ENCODE measurements at places on chromosomes 5 and 9.

- no peak for DNase-seq
Observed at GRCh38 chr5:83035373-83036100, 41.7 kb downstream of the TMEM167A start.

DNA sequence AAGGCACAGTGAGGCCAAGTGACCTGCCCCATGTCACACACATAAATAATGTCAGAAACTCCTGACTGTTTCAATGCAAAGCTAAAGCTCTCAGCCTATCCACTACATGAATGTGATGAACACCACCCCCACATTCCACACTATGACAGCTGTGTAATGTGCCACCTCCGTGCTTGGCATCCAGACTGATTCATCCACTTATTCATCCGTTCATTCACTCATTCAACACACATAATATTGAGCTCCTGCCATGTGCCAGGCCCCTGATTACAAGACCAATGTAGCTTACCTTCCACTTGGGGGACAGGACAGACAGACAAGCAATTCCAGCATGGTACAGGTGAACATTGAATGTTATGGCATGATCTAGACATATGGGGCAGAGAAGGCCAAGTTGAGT is 46.2 kb upstream of the FABP6 start:
- DNase-seq: no peak

DNA sequence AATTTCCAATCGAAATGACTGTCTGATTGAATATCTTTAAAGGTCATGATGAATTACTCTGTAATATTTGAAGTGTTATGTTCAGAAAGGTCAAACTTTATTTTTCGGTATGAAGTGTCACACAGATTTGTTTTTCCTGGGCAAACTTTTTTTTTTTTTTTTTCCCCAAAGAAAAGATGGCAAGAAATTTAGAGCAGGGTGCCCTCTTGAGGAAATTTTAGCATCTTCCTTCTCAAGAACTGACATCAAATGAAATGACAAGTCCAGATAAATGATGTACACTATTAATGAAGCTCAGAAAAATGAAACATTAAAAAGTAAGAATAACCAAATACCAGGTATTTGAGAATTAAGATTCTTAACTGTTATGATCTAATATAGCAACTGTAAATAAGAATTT is 123.6 kb downstream of the INVS start:
- no peak for DNase-seq

GRCh38 chr5:151414536-151414935 is 32.9 kb upstream of the SLC36A1 start:
- no peak for DNase-seq

- DNase-seq: no peak
Observed at GRCh38 chr9:14006386-14007187, 307.4 kb downstream of the NFIB start.

- no peak for DNase-seq
Observed at GRCh38 chr5:61334868-61335615, 3.0 kb downstream of the ZSWIM6 start.

GRCh38 chr5:59922220-59922619 is 28.7 kb upstream of the PDE4D start:
- DNase-seq: no peak

- no peak for DNase-seq
Observed at GRCh38 chr5:10409504-10409903, 32.2 kb upstream of the ROPN1L start.

GRCh38 chr9:27073841-27074728 is 34.9 kb upstream of the TEK start:
- no peak for DNase-seq

GRCh38 chr9:78510035-78510434 is 213.1 kb downstream of the PSAT1 start:
- DNase-seq: no peak

DNA sequence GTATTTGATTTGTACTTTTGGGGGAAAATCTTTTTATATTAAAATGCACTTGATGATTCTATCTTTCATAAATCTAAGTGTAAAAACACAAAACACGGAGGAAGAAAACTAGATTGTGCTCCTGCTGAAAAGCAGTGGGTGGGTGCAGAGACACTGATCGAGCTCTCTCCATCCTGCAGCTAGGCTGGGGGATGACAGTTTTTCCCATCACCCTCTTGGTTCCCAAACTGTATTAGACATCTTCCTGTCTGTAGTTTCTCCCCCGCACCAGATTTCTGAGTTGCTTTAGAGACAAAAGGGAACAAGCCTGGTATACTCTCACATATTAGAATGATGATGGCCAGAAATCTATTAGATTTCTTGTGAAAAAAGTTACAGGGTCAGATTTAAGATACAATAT is 99.6 kb downstream of the FAM114A2 start:
- no peak for DNase-seq

DNA sequence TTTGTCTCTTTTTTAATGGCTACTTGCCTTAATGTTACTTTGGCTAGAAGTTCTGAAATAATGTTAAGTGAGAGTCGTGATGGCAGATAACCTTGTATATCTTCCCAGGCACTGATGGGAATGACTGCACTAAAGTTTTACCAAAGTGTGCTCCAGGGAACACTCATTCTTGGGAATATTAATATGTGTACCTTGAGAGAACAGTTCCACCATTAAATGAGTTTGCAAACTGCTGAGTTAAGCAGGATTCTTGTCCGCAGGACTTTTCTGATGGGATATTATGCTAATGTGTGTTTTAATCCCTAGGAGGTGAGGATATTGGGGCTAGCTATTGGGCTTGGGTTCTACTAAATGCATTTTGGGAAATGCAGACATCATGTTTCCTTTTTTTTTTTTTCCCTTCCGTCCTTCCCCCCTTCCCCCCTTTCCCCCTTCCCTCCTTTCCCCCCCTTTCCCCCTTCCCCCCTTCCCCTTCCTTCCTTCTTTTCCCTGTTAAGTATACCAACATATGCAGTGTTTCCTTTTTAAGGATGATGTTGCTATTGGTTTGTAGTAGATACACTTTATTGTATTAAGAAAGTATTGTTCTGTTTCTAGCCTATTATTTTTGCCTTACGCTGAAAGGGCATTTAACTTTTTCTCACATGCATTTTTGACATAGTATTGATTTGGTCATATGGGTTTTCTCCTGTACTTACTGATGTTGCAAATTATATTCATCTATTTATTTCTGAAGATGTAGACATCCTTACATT is 15.5 kb downstream of the ZBTB34 start:
- no peak for DNase-seq

GRCh38 chr5:151699071-151699901 is 12.6 kb upstream of the SPARC start:
- DNase-seq: no peak

GRCh38 chr5:58773744-58774441 is 191.0 kb downstream of the RAB3C start:
- DNase-seq: no peak

DNA sequence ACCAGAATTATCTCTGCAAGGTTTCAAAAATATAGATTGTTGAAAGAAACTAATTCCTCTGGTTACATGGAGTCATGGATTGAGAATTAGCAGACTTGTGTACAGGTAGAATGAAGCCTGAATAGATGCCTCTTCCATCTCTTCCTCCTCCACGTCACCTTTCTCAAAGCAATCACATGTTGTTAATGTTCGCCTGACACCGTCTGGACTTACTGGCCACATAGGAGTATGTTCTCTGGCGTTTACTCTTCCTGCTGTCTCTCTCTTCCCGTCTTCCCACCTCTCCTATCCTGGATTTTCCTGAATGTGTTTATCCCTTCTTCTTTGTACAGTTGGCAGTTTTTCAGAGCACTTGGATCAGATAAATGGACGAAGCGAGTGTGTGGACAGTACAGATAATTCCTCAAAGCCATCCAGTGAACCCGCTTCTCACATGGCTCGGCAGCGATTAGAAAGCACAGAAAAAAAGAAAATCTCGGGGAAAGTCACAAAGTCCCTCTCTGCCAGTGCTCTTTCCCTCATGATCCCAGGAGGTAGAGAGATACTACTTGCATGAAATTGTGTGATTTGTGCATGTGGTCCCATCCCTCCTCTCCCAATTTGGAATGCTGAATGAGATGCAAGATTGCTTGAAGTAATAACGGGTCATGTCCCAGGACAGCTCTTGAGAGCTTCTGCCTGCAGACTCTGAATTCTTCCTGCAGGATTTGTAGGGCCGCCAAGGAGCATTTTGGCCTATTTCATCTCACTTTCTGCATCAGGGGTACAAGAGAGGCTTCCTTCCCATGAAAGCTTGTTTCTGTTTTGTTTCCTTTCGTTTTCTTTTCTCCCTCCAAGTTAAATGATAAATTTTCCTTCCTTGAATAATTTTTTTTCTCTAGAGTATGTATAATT is 47.3 kb downstream of the CD180 start:
- DNase-seq: no peak

DNA sequence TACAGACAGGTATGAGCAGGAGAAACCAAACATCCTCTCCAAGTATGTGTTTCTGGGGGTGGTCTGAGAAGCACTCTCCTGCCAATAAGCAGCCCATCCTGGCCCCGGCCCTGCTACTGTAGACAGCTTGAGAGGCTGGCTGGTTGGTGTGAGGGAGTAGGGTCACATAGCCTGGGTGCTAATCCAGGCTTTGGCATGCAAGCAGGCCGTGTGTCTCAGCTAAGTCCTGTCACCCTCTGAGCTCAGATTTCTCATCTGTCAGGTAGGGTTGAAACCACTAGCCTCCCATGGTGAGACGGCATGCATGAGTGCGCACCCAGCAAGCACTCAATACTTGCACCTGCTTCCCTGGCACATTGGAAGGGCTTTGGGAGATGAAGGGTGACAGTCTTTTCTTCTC is 49.8 kb upstream of the PHYKPL start:
- no peak for DNase-seq

- DNase-seq: no peak
Observed at GRCh38 chr9:108543251-108543778, 312.5 kb downstream of the ACTL7B start.

- no peak for DNase-seq
Observed at GRCh38 chr9:136138566-136138965, 19.9 kb upstream of the TMEM250 start.

GRCh38 chr9:89243296-89244061 is 64.9 kb upstream of the SHC3 start:
- no peak for DNase-seq

DNA sequence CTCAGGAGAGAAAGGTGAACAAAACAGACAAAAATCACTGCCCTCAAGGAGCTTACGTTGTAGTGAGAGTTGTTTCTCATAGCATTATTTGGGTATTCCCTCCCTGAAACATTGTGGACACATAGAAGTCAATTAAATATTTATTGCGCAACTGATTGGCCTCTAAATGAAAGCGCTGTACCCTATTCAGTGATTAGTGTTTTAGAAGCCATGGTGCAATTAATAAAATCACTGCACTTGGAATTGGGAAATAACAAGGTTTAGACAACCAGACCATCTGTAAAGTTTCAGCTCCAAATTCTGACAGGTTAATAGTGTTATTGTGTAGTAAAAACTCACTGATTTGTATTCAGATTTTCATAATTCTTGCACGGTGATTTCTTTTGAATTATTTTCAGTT is 35.9 kb downstream of the TNPO1 start:
- DNase-seq: no peak

GRCh38 chr9:97445119-97445701 is 33.3 kb downstream of the TDRD7 start:
- DNase-seq: no peak

GRCh38 chr5:119961993-119962392 is 332.6 kb downstream of the FAM170A start:
- DNase-seq: no peak

DNA sequence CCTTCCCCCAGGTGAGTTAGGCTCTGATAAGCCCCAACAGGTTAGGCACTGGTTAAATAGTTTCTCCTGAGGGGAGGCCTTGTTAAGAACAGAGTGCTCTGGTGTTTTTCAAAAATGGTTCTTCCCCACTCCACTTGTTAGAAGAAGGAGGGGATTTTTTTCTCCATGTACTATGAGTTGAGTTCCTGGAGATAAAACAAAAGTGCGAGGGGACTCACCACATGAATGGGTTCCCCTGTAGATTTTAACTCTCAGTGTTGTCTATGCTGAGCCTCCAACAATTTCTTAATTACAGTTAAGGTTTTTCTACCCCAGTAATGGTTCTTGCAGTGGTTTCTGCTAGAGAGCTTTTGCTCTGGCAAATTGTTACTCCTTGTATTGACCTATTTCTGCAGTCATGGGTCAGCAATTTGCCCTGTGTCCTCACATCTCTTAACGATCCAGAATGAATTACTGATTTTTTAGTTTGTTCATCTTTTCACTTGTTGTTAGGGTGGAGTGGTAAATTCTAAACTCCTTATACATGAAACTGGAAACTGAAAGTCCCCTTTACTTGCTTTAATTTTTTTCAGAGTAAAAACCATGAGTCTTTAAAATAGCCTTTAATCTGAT is 44.4 kb downstream of the SCAMP1 start:
- DNase-seq: no peak

DNA sequence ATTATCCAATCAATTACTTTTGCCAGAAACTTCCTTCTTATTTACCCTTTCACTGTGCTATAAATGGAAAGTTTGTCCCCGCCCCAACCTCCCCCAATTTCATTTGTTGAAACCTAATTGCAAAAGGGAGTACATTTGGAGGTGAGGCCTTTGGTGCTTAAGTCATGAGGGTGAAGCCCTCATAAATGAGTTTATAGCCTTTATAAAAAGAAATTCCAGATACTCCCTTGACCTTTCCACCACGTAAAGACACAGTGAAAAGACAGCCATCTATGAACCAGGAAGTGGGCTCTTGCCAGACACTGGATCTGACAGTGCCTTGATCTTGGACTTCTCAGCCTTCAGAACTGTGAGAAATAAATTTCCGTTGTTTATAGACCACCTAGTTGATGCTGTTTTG is 82.3 kb downstream of the NUDT12 start:
- no peak for DNase-seq

GRCh38 chr9:36971935-36972488 is 62.1 kb downstream of the PAX5 start:
- DNase-seq: no peak

DNA sequence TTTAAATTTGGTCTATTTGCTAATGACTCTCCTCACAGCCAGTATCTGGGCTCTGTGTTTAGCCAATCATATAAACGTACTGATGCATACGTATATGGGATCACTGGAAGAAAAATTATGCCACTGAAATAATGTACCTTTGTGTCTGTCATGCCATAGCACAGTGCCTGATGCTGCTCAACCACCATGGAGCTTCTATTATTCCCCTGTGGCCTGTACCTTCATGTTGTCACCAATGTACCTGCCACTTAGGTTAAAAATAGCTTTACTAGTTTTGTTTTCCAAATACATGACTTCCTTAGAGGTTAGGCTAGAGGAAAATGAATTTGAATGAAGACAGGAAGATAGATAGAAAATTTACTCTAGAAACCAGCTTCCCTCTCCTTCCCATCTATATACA is 34.6 kb downstream of the HACD4 start:
- DNase-seq: no peak

- DNase-seq: no peak
Observed at GRCh38 chr5:74342948-74343682, 297.4 kb downstream of the ENC1 start.

DNA sequence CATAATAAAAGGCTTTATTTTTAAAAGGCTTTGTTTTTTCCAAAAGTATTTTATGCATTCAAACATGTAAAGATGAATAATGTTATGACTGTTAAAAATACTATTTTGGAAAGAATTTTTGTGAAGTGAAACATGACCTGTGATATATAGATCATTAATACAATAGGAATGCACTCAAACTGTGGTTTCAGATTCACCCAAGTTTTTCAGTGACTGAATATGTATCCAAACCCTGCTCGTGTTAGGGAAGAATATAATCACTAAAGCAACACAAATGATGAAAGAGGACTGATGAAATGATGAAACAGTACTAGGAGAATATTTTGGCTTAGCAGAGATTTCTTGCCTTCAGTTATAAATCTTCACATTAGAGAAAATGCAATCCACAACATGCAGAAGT is 278.0 kb downstream of the ADAMTS6 start:
- no peak for DNase-seq

Measured in stimulated activated CD4-positive, alpha-beta T cell treated with anti-CD3 and anti-CD28 coated beads, TNF-alpha, amount 100 ng/mL, for 48 hours (primary cell).